AG04450 (cell line): ENCODE measurements at places on chromosomes 16 and 17.

DNA sequence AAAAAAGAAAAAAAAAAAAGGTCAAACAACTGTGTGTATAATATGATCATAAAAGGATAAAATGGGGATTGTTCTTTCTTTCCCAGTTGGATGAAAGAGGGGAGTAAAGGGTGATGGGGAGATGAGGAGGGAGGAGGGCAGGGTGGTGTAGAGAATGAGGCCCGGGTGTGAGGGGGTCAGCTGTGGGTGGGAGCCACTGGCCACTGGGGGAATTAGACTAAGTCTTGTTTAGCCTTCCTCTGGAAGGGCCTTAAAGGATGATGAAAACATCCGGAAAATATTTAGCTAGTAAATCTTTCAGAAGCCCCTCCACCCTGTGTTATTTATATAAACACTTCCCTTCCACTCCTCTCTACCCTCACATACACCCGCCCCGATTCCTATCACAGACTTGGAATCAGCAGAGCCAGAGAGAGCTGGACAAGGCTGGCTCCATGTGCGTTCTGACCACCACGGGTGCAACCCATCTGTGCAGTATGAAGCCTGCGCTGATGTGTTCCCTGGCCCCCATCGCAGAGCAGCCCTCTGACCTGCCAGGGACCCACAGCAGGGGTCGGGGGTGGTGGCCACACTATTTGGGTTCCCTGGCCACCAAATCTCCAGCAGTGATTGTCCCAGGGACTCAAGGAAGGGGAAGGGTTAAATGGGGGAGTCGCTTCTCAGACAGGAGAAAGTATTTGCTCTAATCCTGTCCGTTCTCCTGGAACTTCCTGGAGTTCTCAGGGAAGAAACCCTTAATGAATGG lies 72.7 kb downstream of the GAS7 start:
- DNase-seq = no peak

DNA sequence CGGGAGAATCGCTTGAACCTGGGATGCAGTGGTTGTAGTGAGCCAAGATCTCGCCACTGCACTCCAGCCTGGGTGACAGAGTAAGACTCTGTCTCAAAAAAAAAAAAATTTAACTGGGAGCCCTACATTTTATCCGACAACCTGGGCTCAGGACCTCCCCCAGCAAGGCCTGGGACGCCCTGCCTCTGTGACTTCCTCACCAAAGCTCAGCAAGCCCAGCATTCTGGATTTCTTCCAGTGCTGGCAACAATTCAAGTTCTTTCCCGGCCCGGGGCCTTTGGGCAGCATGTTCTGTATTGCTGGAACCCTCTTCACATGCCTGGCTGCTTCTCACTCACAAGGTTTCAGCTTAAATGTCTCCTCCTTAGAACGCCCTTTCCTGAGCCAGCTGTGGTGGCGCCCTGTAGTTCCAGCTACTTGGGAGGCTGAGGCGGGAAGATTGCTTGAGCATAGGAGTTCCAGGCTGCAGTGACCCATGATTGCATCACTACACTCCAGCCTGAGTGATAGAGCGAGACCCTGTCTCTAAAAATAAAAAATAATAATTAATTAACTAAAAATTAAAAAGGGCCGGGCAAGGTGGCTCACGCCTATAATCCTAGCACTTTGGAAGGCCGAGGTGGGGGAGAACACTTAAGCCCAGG lies 15.9 kb upstream of the MEIOB start:
- DNase-seq = no peak

DNA sequence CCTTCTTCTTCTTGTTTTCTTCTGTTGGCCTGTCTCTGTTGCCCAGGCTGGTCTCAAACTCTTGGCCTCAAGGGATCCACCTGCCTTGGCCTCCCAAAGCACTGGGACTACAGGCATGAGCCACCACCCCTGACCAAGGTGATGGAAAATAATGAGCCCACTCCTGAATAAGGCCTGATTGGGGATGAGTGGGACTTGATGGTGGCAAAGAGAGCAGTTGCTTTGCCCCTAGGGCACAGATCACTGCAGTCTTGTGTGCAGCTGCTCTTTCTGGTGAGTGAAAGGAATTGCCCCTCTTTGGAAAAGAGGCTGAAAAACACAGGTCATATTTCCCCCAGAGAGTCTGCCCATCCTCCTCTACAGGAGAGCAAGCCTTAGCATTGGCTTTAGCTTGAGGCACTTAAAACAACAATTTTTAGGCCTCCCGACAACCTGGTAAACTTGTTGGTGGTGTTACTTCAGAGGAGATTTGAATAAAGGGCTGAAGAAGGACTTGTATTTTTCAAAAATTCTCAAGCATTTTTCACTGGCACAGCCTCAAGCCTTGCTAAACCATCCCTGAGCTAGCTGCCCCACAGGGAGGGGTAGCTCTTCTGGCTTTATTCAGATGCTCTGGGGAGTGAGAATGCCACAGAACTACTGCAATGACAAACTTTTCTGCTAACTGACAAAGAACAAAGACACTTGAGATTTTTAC lies 6.1 kb upstream of the PDP2 start:
- no peak for DNase-seq

- DNase-seq = no peak
These were observed 115.6 kb upstream of the SDK2 start for GRCh38 chr17:73759734-73760438.

DNA sequence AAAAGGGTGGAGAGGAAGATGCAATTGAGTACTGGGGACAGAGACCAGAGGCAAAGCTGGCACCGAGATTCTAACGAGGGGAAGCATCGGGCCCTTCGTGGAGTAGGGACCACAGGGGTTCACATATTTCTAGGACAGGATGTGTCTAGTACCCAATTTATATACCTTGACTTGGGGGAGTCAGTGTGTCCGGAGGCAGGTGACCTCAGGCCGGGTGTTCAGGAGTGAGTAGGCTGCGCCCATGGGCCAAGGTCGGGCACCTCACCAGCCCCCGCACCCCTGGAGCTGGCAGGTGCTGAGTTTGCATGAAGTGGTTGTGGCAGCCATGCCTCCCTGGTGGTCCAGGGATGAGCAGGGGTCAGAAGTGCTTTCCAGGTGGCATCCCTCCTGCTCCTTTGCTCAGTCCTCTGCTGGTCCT lies 8.6 kb upstream of the NXPH3 start:
- DNase-seq = no peak

DNA sequence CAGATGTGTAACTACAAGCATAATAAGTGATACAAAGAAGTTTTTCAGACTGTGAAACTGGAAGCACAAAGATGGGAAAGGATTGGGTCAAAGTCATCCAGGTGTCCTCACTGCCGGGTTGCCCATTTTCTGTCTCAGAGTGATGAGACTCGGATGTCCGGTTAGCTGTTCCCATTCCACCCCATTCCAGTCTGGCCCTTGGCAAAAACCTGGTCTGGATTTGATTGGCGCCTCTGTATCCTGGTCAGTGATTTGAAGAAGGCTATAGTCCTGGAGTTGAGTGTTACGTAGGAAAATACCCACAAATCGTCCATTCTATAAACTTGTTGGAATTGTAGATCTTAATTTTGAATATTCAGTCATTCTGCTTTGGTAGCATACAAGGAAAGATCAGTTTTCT lies 19.9 kb upstream of the PHKG2 start:
- DNase-seq = no peak

GRCh38 chr16:28845293-28845692 lies 855 bp downstream of the TUFM start:
- no peak for DNase-seq

DNA sequence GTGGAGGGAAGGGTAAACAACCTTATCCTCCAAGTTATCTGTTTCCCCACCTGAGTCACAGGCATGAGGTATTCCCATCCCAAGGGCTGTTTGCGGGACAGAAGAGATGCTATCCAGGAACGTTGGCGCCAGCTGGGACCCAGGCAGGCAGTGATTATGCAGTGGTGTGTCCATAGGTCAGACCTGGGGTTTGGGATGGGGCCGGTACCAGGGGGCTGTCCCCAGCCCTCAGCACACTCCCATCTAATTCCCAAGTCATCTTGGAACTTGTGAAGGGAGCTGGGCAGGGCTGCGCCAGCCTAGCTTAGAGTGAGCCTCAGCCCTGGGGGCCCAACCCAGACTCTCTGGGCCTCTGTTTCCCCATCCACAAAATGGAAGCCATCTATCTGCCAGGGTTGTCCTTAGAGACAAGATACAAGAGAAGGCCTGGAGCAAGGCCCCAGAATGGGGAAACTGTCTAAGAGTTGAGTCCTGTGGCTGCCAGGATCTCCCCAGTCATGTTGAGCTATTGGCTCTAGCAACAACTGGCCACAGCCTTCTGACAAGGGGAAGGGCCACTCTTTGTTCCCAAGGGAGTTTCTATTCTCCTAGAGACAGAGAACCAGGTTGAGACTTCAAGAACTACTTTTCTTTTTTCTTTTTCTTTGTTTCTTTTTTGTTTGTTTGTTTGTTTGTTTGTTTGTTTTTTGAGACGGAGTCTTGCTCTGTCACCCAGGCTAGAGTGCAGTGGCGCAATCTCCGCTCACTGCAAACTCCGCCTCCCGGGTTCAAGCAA lies 9.8 kb upstream of the JUP start:
- DNase-seq = no peak

GRCh38 chr17:37050920-37051319 lies 102.2 kb downstream of the AATF start:
- no peak for DNase-seq

DNA sequence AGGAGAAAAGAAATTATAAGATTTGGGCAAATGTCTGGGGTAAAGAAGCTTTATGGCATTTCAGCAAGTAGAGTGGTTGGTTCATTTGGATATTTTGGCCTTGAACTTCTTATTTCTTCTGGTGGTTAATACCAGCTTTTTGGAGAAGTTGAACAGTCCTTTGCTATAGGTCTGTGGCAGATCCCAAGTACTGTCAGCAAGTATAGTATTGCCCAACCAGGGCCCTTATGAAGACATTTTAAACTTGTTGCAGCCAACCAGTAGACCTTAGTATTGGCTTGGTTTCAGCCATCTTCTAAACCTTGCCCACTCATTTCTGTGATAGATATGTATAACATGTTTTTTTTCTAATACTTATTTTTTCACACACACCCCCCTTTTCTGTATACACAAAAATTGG lies 2.2 kb downstream of the SP2 start:
- DNase-seq = no peak

DNA sequence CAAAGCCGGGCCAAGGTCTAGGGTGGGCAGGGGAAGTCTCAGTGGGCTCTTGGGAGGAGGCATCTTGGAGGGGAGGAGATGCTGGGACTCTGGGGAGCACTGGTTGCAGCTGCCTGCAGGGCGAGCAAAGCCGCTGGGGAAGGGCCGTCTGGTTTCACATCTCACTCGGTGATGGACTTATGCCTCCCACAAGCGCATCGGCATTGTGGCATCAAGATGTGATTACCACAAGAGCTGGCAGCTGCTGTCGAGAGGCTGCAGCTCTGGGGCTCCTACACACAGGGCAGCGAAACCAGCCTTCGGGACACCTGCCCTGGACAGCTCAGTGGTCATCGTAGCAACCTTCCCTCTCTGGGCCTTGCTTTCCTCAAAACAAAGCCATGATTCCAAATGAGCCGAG lies 3.1 kb upstream of the KCNJ12 start:
- no peak for DNase-seq

GRCh38 chr17:60525328-60525684 lies 736 bp downstream of the APPBP2 start:
- DNase-seq = no peak

DNA sequence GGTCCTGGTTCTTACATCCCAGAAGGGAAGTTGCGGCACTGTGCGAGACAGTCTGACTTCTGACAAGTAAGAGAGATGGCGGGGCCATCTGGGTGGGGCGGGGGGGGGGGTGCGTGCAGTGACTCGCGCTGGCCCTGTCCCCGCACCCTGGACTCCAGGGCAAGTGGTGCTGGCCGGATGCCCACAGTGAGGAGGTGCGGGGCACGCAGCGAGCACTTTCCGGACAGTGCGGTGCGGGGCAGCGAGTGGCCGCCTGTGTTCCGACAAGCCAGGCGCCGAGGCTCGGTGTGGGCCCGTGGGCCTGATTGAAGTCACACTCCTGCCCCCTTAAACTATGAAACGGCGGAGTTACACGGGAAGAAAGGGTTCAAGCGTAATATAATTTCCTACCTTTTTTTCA lies 106.4 kb downstream of the BANP start:
- DNase-seq = no peak

GRCh38 chr16:69133373-69133954 lies 1.0 kb downstream of the UTP4 start:
- no peak for DNase-seq

DNA sequence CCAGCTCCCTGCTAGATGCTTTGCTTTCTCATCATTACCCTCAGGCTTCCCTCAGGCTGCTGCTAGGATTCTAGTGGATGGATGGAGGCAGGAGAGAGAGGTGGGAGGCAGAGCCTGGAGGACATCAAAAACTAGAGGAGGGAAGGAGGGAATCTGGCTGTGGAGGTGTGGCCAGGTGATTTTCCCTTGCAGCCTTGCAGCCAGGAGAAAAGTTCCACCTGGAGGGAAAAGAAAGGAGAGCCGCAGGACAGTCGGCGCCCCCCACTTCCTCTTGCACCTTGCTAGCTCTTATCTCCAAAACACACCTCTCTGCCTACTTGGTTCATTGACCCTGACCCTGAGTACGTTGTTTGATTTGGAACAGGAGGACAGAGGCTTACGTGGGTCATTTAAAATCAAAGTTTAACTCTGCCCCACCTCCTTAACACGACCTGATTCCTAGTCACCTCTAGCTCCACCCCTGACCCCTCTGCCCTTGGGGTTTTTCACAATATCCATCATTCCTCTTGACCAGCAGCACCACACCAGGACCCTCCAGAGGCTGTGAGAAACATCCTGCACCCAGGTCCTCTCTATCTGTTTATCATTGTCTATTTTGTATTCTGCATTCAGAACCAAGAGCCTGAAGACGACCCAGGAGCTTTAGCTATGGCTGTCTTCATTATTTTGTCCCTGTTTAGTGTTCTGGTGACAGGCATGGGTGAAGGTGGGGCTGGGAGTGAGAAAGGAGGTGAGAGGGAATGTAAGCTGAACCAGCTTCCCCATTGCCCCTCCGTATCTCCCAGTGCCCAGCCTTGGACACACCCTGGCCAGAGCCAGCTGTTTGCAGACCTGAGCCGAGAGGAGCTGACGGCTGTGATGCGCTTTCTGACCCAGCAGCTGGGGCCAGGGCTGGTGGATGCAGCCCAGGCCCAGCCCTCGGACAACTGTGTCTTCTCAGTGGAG lies 15.9 kb downstream of the AOC3 start:
- DNase-seq = no peak

GRCh38 chr17:2716649-2717048 lies 5.1 kb upstream of the CLUH start:
- no peak for DNase-seq

GRCh38 chr17:33438139-33438538 lies 145.0 kb upstream of the ASIC2 start:
- no peak for DNase-seq

DNA sequence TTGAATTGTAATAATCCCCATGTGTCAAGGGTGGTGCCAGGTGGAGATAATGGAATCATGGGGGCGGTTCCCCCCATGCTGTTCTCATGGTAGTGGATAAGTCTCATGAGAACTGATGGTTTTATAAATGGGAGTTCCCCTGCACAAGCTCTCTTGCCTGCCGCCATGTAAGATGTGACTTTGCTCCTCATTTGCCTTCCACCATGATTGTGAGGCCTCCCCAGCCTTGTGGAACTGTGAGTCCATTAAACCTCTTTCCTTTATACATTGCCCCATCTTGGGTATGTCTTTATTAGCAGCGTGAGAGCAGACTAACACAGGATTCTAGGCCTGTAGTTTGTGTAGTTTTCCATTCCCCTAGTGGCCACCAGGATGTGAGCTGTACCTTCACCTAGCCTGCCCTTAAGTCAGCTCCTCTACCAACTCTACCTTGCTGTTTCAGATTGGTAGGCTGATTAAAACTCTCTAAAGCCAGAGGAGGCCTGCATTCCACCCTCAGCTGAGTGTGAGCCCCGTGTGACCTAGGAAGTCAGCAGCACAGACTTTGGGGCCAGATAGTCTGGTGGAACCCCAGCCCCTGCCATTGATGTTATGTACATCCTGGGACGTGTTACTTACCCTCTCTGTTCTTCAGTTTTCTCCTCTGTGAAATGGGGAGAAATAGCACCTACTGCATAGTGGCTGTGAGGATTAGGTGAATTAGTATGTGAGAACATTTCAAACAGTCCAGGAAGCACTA lies 252.4 kb upstream of the CACNG5 start:
- no peak for DNase-seq
